ENCODE measurements at places on chromosomes 11 and 22. TPM values are rescaled to one million over a fixed set of nuclear protein-coding genes. Genes with fewer than 3 reads are reported as not detected.

ZDHHC8 gene
- 5.5 TPM for total RNA-seq

OR4C45 gene
- not detected for total RNA-seq

CNTN5 gene
- 44.3 TPM for total RNA-seq

BIRC3 gene
- total RNA-seq, result 4.4 TPM

B3GAT3 gene
- total RNA-seq, result 23.5 TPM

KCNJ5 gene
- total RNA-seq, result 4.4 TPM

NRXN2 gene
- 397 TPM for total RNA-seq

PIH1D2 gene
- 7.2 TPM for total RNA-seq

C11orf42 gene
- total RNA-seq, result not detected

OSBPL5 gene
- total RNA-seq, result 26.3 TPM

OR8D1 gene
- total RNA-seq, result not detected

MS4A4E gene
- total RNA-seq, result not detected

TNNT3 gene
- total RNA-seq, result not detected

PLET1 gene
- total RNA-seq, result not detected

TBX1 gene
- not detected for total RNA-seq

TSG101 gene
- 84.7 TPM for total RNA-seq

PAMR1 gene
- total RNA-seq, result 7.2 TPM

HBE1 gene
- total RNA-seq, result 13.8 TPM

ZNF214 gene
- 14.1 TPM for total RNA-seq

POTEH gene
- total RNA-seq, result not detected

CATSPER1 gene
- total RNA-seq, result not detected

GANAB gene
- 84.2 TPM for total RNA-seq

GLB1L2 gene
- 3.2 TPM for total RNA-seq

KCNJ1 gene
- 0.23 TPM for total RNA-seq

RIMBP3B gene
- 1.2 TPM for total RNA-seq

SCN4B gene
- 14.5 TPM for total RNA-seq

SLC22A9 gene
- total RNA-seq, result not detected

NPTXR gene
- 64.6 TPM for total RNA-seq

CRYAB gene
- 8.5 TPM for total RNA-seq

MRGPRF gene
- 0.92 TPM for total RNA-seq

ARCN1 gene
- total RNA-seq, result 91.6 TPM
